ENCODE measurements at places on chromosomes 11 and 22.

DNA sequence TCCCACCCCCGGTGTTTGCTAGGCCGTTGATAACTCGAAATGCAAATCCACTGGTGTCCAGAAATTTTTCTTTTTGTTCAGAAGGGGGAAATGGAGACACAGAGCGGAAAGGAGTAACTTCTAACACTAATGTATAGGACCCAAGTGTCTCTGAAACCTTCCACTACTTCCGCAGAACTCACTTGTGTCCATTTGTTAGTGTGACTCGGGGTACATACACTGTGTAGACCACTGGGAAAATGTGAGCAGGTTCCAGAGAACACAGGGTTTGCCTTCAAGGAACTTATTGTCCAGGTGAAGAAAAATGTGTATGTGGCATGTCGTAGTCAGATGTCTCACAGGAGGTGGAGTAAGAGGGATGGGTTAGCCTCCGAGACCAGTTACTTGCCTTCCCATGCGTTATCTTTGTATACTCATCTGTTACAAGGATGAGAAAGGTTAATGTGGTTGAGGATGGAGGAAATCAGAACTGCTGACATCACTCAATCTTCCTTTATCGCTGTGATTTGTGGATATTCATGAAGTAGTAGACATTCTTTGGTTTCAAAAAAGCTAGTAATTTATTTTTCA is 857 bp downstream of the ARCN1 start:
- peak; percentile 28 for DNase-seq

DNA sequence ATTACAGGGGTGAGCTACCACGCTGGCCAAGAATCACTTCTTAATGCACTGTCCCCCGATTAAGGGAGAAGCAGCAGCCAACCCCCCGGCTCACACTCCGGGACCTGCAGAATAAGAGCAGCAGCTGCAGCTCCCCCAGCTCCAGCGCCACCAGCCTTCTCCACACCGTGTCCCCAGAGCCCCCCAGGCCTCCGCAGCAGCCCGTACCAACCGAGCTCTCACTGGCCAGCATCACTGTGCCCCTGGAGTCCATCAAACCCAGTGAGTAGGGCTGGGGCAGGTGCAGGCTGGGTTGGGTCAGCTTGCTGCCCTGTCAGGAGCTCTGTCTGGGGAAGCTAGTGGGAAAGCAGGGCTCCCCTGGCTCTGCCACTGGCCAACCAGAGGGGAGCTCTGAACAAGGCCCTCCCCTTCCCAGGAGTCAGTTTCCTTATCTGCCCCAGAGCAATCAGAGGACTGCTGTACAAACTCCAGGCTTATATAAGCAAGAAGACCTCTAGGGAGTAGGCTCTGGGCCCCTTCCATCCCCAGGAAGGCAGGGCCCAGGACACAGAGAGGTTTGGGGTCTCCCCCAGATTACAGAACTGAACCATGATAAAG is 8.5 kb upstream of the SH3BP1 start:
- no peak for DNase-seq

GRCh38 chr11:16809886-16810668 is 71.6 kb downstream of the C11orf58 start:
- DNase-seq, result peak; percentile 81

- no peak for DNase-seq
These were observed 15.4 kb downstream of the DERL3 start for GRCh38 chr22:23823331-23823791.

- no peak for DNase-seq
These were observed 18.4 kb downstream of the CYP2R1 start for GRCh38 chr11:14873632-14874031.

GRCh38 chr11:61775606-61776554 is 16.5 kb downstream of the TMEM258 start:
- no peak for DNase-seq

GRCh38 chr11:81570669-81571068 is 1163.0 kb downstream of the FAM181B start:
- DNase-seq, result no peak

GRCh38 chr11:45885921-45886721 is 670 bp downstream of the MAPK8IP1 start:
- DNase-seq, result no peak

GRCh38 chr11:100404907-100405306 is 282.2 kb upstream of the ARHGAP42 start:
- no peak for DNase-seq

GRCh38 chr11:1111545-1112212 is 37.0 kb downstream of the MUC2 start:
- no peak for DNase-seq

DNA sequence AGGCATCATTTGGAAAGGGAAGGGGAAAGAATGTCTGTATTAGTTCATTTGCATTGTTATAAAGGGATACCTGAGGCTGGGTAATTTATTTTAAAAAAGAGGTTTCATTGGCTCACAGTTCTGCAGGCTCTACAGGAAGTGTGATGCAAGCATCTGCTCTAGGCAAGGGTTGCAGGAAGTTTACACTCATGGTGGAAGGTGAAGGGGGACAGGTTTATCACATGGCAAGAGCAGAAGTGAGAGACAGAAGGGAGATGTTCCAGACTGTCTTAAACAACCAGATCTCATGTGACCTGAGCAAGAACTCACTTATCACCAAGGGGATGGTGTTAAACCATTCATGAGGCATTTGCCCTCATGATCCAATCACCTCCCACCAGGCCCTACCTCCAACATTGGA is 90.6 kb downstream of the CCDC83 start:
- no peak for DNase-seq

GRCh38 chr11:86592047-86592591 is 80.3 kb downstream of the ME3 start:
- DNase-seq, result peak; percentile 72

DNA sequence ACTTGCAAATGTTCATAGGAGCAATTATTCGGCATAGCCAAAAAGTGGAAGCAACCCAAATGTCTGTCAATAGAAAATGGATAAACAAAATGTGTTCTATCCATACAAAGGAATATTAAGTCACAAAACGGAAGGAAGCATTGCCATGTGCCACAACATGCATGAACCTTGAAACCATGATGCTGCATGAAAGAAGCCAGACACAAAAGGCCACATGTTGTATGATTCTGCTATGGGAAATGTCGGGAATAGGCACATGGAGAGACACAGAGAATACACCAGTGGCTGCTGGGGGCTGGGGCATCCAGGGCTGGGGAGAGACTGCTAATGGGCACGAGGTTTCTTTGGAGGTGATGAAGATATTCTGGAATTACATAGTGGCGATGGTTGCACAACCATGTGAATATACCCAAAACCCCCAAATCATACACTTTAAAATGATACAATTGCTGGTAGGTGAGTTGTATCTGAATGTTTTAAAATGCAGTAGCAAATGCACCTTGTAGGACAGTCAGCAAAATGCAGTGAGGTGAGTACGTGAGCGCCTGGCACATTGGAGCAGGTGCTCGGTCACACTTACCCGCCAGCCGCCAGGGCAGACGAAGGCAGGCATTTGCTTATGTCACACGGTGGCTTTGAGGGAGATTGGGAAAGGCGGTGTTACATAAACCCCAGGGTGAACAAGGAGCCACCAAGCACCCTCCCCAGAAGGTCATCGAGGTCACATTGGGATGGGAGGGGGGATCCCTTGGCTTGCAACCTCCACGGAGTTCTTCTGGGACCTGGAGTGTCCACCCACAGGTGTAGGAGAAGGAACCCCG is 6.3 kb upstream of the OSM start:
- DNase-seq, result no peak

- no peak for DNase-seq
These were observed 570.7 kb downstream of the JRKL start for GRCh38 chr11:96960476-96960875.

GRCh38 chr11:12075822-12076821 is 34.3 kb upstream of the MICAL2 start:
- peak; percentile 100 for DNase-seq

DNA sequence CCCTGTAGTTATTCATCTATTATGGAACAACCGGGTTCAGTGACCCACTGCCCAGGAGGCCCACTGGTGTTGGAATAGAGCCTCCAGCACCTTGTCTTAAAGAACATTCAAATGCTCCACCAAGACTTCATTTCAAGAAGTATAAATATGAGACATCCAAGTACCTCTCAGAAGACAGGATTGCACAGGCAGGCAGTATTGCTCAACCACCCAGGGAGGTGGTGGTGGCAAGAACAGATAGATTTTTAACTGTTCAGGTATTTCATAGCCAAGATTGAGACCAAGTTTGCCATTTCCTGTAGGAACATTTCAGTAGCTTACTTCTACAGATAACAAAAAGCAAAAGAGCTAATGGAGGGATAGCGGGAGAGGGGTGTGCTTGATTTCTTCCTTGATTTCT is 78.7 kb downstream of the COMMD9 start:
- no peak for DNase-seq

DNA sequence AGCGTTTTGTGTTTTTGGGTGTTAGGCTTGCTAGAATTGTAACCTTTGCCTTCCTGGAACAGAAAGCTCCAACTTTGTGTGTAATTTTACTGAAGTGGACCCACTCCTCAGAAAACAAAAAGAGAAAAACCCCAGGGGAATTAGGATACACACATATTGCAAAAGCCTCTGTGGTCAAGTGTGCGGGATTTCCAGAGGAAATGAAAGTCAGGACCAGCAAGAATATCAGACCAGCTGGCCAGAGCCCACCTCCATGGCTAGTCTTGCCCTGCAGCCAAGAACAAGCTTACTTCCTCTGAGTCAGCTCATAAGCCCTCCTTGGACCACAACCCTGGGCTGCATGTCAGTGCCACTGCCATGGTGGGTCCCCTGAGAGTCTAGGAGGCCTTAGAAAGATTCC is 37.0 kb upstream of the FTH1 start:
- peak; percentile 75 for DNase-seq

DNA sequence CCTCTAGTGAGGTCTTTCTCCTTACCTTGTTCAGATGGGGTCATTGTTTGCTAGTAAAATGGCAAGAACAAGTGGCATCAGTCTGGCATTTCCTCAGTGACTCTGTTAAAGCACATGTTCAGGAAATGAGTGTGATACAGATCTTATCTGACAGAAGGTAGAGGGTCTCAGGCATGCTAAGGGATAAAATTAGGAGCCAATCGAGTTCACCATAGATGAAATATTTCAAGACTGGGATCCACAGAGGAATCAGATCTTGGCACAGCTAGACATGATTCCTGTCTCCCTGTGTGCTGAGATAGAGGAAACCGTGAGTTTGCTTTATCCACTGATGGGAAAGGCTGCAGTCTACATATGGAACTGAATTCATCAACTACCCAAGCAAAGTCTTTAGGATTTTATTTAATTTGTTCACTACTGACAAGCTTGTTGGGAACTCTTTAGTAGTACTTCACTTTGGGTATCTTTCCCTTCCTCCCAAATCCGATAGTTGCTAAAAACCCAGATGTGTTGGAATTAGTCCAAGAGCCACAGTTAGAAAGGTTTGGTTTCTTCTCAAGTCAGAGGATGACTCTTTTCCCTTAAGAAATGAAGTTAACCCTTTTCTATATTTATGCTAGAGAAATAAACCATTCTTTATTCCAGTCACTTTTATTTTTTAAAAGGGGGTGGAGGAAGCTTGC is 18.4 kb downstream of the FAM118B start:
- peak; percentile 14 for DNase-seq

- DNase-seq, result no peak
These were observed 147.0 kb upstream of the B3GAT1 start for GRCh38 chr11:134558916-134559601.

DNA sequence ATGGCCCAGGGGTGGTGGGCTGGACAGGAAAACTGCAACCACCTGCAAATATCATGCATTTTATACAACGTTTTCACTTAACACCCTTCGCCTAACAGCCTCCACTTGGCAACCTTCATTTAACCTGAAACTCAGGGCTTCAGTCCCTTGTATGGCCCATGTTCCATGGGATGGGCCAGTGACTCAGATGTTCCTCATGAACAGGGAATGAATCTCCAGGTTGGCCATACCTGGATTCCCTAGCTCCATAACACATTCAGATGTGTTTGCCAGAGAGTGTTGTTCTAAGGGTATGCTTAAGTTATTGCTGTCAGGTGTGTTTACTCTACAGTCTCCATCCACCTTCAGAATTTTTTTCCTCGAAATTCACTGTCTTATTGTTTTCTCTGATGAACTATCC is 316.9 kb downstream of the JRKL start:
- DNase-seq, result no peak

- no peak for DNase-seq
These were observed 100.8 kb downstream of the TRIM29 start for GRCh38 chr11:120037111-120037510.

GRCh38 chr11:64241491-64242374 is 838 bp downstream of the FKBP2 start:
- DNase-seq, result no peak

DNA sequence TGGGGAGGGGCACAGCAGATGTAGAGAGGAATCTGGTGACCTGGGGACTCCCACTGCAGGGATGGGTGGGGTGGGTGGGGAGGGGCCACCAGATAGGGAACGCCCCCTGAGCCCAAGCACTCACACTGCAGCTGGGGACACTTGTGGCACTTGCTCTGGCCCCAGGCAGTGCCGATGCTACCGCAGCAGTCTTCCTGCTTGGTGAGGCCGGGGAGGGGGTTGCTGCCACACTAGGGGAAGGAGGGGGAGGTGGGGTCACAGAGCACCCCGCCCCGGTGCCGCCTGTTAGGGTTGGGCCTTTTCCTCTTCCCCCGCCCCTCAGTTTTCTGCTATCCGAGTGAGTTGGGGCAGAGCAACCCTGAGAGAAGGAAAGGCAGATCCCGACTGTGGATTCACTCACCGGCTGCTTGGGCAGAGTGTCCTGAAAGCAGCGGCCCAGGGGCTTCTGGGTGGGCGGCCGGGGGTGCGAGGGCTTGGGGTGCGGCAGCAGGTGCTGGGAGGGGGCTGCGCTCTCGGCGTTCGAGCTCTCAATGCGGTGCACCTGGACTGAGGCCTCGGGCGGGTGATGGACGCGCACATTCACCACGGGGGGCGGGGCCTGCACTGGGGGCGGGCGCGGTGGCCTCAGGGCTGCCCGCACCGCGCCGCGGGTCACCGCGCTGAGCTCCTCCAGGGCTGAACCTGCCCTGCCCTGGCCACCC is 4.7 kb downstream of the LTBP3 start:
- DNase-seq, result no peak

- no peak for DNase-seq
These were observed 37.1 kb upstream of the C11orf87 start for GRCh38 chr11:109384873-109385272.

- no peak for DNase-seq
These were observed 6.0 kb downstream of the CASTOR1 start for GRCh38 chr22:30283342-30283741.

GRCh38 chr11:130414107-130415080 is 14.0 kb downstream of the ADAMTS8 start:
- DNase-seq, result no peak
